GM12878 (cell line): ENCODE measurements at places on chromosomes 16 and 17. TPM values are rescaled to one million over a fixed set of nuclear protein-coding genes. Genes with fewer than 3 reads are reported as not detected.

- DNase-seq, result no peak
Observed at GRCh38 chr17:20989991-20990855, 52.6 kb downstream of the USP22 start.

GRCh38 chr17:43907425-43907981, at the start of gene MPP2:
MPP2 (minus strand) TSS chr17:43907536; CDS start chr17:43904460, 3,076 bp downstream.
- DNase-seq, result no peak

Gene PLXDC1
- polyA plus RNA-seq, result 0.30 TPM in 1 of 2 replicates, not detected in the other

Gene UMOD
- polyA plus RNA-seq, result not detected in 2 replicates
